SK-MEL-5 (cell line): ENCODE measurements at places on chromosomes 5 and 9.
A peak's percentile ranks its signal among the peaks of the same experiment; 100 is the strongest.

- no peak for DNase-seq
Observed at GRCh38 chr5:178419196-178419595, 171.0 kb downstream of the COL23A1 start.

GRCh38 chr5:50667023-50667652 is 701 bp downstream of the PARP8 start:
- DNase-seq = peak; percentile 44

- no peak for DNase-seq
Observed at GRCh38 chr5:91072881-91073280, 310.2 kb downstream of the ARRDC3 start.

GRCh38 chr5:132677682-132678400 is 4.1 kb downstream of the IL4 start:
- DNase-seq = no peak

- no peak for DNase-seq
Observed at GRCh38 chr9:136865041-136865767, 904 bp downstream of the EDF1 start.

GRCh38 chr9:95316274-95316673 is 1.2 kb downstream of the FANCC start:
- DNase-seq = no peak

- no peak for DNase-seq
Observed at GRCh38 chr9:4305065-4305985, 5.5 kb upstream of the GLIS3 start.

DNA sequence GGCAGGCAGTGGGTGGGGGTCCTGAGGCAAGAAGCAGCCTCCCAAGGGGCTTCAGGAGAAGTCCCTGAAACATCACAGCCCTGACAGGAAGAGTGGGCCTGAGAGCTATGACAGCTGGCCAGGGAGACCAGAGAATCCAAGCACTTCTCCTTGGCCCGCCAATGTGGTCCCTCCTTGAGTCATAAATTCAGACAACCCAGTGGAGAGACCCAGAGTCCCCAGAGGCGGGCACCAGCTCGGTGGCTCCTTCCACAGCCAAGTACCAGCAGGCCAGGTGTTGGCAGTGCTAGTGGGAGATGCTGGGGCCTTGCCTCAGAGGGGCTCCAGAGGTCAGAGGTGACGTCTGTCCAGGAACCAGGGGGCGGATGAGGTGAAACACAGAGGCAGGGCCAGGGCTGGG is 1.6 kb upstream of the DOK3 start:
- no peak for DNase-seq

DNA sequence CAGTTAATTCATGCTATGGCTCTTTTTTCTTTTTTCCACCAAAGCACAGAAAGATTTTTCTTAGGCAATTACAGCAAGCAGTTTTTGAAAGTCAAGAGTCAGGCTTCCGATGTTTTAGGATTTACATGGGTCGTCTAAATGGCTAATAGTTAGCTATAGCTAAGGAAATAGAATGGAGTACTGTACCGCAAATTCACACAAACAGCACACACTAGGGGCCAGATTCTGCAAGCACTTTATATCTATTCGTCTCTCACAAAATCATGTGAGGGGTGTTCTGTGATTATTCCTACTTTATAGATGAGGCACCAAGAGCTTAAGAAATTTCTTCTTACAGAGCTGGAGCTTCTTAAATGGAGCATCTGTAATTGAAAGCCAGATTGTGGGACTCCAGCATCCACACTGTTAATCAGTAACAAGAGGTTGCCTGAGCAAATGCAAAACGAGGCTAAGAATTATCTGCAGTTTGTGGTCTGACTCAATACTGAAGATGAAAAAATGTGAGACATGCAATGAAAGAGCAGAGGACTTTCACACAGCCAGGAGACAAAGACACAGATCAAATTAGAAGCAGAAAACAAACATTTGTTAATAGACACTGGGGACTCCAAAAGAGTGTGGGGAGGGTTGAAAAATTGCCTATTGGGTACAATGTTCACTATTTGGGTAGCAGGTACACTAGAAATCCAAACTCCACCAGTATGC is 62.7 kb upstream of the CTXN3 start:
- no peak for DNase-seq

DNA sequence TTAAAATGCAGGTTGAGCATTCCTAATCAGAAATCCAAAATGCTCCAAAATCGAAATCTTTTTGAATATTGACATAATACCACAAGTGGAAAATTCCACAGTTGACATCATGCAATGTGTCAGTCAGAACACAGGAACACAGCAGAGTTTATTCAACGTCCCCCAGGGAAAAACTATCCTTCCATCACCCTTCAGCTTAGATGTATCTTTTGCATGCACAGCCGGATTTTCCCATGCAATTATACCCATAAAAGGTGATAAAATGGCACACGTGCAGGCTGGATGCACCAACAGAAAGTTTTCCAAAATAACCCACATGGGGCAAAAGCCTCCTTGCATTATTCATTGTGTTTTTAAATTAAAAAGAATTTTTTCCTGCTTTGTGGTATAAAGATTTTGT is 71.2 kb downstream of the RAB24 start:
- no peak for DNase-seq
